Activated CD4-positive, alpha-beta T cell treated with anti-CD3 and anti-CD28 coated beads for 24 hours (primary cell): ENCODE measurements at places on chromosomes 3 and 15.

- no peak for DNase-seq
Observed at GRCh38 chr3:107525644-107526305, 3.0 kb downstream of the BBX start.

GRCh38 chr3:105490045-105490444, 123.3 kb downstream of the ALCAM start:
- no peak for DNase-seq

- no peak for DNase-seq
Observed at GRCh38 chr3:129412542-129413198, 15.8 kb downstream of the EFCAB12 start.

GRCh38 chr3:186375443-186375842, 13.4 kb upstream of the DGKG start:
- no peak for DNase-seq

- no peak for DNase-seq
Observed at GRCh38 chr15:85646538-85647091, 148.1 kb downstream of the KLHL25 start.

GRCh38 chr3:31767920-31768319, 213.1 kb downstream of the OSBPL10 start:
- no peak for DNase-seq

DNA sequence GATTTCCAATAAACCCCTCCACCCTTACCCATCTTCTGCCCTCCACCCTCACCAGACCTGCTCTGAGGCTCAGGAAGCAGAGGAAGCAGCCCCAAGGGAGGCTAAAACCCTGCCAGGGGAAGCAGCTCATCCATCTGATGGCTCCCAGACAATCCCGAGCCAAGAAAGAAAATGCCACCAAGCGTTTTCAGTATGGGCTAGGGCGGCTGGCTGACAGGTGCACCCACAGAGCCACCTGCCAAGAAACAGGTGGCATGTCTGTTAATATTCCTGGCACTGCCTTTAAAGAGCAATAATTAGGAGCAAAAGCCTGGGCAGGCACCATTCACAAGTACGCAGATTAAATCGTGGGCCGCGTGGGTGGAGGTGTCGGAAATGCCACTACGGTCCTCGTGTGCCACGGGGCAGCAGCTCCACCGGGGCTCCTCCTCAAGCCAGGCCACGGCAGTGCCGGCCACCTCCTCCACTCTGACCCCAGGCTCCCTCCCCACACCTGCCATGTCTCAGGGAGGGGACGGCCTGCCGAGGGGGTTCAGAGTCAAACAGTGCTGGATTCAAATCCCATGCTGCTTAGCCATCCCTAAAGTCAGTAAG, 23.9 kb upstream of the GRIP2 start:
- DNase-seq: no peak
